ENCODE measurements at places on chromosomes 11 and 22.

DNA sequence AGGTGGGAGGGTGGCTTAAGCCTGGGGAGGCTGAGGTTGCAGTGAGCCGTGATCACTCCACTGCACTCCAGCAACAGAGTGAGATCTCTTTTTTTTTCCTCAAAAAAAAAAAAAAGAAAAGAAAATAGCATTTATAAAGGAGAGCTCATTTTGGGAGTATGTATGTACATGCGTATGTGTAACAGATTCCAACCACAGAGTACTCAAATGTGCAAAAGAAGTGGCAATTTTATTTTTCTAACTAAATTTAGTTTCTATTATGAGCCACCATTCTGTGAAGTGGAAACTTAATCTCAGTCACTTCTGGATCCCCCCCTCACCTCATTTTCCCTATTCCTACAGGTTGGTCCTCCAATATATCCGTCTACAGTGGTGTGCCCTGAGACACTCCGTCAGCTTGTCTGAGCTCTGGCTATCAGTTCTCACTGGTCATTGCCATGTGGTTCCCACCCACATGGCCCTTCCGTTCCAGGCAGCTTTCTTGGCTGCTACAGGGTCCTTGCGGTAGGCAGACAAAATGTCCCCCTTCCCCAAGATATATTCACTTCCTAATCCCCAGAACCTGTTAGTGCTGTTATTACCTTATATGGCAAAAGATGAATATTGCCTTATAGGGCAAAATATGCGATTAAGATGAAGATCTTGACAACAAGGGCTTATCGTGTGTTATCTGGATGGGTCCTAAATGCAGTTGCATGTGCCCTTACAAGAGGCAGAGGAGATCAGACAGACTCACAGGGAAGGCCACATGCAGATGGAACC lies 35.8 kb upstream of the TSKU start:
- DNase-seq, result no peak

- DNase-seq, result no peak
These were observed 67.1 kb upstream of the HORMAD2 start for GRCh38 chr22:30013201-30013600.

- peak; percentile 69 for DNase-seq
These were observed 11.5 kb upstream of the FADD start for GRCh38 chr11:70191495-70192140.

DNA sequence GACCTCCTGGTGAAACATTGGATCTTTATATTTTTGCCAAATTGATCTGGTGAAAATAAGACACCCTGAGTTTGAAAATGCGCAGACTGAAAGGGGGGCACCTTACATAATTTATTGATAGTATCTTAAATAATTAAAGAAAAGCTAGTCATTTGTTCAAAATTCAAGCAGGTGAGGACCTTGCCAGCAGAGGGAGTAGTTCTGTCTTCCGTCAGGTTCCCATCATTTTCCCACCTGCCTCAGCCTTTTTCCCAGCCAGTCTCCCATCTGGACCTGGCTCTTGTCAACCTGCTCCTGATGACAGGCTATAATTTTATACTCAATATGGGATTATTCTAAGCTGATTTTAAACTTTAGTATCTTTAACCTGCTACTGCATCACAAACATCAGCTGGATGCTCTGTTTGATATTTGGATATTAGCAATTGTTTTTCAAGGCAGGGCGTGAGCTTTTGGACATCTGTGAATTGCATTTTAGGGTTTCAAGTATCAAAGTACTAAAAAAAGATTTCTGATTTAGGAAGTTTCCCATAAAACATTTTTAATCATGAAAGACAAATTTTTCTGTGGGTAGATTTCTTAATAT lies 132.0 kb downstream of the ELP4 start:
- DNase-seq, result peak; percentile 54

GRCh38 chr11:133746663-133747306 lies 98.5 kb downstream of the SPATA19 start:
- DNase-seq, result no peak

DNA sequence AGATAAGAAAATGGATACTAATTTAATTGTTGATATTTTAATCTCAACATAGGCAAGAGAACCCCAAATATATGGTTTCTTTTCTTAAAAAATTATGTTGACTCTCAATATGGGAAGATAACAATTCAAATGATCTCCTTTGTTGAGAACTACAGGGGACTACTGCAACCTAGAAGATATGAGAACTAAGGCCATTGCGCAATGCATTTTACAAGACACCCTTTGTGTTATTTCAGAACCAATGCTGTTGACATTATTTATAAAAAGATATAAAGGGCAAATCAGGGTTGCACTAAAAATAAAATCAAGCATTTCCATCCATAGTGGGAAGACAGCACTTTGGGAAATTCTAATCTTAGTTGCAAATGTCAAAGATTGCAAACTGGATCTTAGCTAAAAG lies 322.3 kb downstream of the SOX6 start:
- no peak for DNase-seq

All from kidney tubule cell (primary cell).